ENCODE measurements at places on chromosomes 5 and 9.

- no peak for DNase-seq
These were observed 70.4 kb downstream of the GADD45G start for GRCh38 chr9:89675058-89675742.

- peak; percentile 43 for DNase-seq
These were observed 63.7 kb upstream of the IFNK start for GRCh38 chr9:27460226-27461023.

DNA sequence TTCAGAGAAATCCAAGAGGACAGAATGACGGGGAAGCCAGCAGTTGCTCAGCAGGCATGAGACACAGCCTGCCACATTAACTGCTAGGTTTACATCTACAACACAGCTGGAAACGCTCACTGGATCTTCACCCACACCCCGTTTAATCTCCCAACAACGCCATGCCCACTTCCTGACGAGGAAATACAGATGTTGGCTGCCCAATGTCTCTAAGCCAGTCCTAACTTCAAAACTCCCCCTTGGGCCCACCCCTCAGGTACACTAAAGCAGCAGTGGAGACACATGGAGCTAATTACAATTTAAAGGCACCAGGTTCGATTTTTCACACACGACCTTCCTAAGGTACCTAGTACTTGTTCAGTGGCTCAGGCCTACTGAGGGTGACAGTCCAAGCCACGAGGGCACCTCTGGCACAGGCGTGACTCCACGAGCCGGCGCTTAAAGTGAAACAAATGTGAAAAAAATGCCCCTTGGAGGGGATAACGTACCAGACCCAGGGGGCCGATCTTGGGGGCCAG lies 904 bp downstream of the RPL12 start:
- DNase-seq = no peak

- DNase-seq = peak; percentile 17
These were observed 1.4 kb upstream of the ENC1 start for GRCh38 chr5:74641735-74642542.

DNA sequence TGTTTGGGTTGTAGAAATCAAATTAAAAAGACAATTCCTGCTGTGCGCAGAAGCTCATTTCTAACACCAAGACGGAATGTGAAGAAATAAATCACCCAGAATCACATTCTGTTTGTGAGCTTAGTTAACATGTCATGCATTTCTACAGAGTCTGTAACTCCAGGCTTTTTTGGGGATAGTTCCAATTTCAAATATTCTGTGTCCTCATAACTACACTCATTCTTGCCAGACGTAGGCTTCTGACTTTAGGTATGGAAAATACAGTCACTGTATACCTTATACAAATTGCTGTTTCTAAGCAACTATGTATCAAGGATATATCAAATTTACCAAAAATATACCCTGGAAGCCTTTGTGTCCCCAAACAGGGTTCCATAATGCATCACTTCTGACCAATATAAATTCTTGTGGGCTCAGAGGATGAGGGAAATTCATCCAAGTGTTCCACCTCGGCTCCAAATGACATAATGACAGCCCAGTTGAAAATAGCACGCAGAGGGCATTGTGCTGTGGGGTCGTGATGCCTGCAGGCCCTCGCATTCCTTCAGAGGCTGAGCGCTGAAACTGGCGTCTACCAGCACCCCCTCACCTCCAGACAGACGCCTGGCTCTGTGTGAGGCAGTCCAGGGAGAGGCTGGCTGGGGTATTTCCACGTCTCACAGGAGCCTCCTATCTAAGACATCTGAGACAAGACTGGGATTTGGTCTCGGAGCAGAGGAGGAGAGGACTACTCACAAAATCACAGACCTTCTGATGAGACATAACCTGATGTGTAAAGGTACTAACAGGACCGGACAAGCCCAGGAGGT lies 79.8 kb downstream of the KLF4 start:
- no peak for DNase-seq

- DNase-seq = peak; percentile 51
These were observed 1.1 kb downstream of the FKBP15 start for GRCh38 chr9:113219969-113220368.

DNA sequence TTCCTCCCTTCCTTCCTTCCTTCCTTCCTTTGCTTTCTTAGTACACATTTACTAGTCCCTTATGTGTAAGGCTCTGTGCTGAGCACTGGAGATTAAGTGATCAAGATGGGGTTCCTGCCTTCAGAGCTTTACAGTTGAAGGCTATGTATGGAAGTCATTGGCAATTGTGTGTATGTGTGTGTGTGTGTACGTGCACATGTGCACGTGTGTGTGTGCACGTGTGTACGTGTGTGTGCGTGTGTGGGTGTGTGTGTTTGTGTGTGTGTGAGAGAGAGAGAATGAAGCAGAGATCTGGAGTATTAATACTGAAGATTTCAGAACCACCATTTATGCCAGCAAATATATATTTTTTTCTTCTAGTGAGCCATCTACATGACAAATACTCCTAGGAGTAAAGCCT lies 184.9 kb upstream of the NFIB start:
- no peak for DNase-seq

DNA sequence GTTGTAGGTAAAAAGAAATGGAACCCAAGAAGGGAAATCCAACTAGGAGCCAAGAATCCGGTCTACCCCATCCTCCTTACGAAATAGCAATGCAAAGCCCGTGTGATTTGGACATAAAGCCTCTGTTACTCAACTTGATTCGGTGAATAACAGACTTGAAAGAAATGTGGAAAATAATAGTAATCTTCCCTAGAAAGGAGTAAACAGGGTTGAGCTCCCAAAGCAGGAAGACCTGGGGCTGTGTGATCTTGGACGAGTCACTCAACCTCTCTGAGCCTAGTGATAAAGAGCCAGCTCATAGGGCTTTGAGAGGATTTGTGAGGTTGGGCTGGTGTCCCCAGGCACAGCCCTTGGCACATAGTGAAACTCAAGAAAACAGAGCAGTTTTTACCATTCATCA lies 42.7 kb upstream of the IL17B start:
- no peak for DNase-seq

DNA sequence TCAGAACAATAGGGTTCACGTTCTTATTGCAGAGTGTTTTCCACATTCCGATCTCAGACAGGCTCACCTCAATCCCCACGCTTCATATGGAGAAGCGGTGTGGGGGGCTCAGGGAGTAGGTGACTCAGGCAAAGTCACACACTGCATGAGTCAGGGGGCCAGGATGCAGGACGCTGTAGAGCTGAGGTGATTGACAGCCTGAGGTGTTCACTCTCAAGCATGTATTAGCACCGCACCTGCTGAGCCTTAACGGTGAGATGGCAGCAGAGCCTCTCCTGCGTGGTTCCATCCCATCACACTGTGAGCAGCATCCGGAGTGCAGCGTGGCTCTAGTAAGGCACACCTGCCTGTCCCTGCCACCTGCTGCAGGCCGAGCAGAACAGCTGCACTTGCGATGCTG lies 194.0 kb downstream of the IRX2 start:
- no peak for DNase-seq

DNA sequence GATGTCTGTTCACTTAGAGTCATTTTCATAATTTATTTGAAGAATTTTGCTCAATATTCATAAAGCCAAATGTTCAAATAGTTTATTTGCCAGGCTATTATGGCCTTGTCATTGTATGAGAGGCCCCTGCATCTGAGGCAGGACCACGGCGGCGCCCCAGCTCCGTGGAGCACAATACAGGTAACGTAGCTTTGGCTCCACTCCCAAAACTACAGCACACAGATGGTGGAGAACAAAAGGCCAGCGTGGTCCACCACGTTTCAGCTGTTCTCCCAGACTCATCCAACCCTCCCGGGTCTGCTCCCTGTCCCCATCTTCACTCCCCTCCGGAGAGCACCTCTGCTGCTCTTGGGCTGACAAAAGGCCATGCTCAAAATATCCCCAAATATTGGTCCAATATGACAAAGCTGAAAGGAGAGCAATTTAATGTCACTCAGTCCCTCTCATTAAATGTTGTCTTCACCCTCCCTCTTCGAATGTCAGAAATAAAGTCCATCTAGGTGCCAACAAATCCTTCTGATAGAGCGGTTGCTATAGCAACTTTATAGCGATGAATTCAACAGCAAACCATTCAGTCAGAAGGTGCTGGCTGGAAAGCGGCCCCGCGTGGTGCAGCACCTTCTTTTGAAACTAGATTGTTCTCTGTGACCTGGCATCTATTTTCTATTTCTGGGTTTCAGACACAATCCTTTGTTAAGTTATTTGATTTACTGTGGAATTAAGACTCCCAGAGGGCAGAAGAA lies 504.3 kb downstream of the ARHGEF28 start:
- no peak for DNase-seq

DNA sequence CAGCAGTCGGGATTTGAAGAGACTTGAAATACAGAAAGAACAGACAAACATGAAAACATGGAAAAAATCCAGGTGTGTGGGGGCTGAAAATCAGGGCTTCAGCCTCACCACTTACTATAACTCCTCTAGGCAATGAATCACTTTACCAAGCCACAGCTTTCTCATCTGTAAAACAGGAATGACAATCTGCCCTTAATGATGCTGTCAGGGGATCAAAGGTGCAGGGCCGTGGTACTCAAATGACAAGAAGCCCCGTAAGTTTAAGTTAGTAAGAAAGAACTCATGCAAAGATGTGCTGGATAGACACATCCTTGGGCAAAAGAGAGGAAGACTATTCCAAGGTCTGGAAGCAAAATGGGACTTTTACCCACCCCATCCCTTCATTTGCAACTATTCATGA lies 34.7 kb downstream of the FBXW2 start:
- no peak for DNase-seq

DNA sequence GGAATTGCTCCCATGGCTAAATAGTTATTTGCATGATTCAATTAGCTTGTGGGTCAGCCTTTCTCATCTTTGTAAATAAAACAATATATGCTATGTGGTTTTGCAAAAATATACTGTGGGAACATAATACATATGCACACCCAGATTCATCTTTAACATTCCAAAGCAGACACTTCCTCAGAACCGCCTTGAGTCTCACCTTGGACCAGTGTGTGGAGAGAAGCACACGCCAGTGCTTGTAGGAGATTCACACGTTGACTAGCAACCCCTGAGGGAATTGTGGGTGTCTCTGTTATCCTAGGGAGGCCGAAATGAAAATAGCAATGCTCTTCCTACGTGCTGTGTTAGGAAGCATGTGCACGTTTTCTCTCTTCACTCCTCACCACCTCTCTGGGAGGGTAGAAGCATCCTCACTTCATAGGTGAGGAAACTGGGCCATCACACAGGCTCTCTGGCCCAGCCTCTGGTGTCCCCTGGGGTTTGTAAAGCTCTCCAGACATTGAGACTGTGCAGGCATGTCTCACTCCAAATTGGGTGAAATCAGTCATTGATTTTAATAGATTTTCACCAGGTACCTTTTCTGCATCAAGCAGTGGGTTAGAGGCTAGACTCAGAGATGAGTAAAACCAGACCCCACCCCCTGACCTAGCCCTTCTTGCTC lies 221.7 kb downstream of the PBX3 start:
- no peak for DNase-seq

DNA sequence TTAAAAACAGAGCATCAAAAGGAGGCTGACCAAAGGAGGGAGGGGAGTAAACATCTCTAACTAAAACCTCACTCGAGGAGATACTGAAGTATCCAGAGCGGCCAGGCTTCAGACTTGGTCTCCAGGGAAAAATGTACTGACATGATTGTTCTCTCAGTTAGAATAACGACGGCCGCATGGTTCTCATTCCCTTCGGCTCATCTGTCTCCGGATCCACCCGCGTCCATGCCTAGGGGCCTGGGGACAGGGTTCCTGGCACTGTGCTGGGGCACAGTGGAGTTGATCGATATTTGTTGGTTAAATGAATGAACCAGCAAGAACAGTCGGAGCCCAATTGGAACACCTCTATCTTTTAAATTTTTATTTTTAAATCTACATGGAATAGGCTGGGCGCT lies 167.1 kb upstream of the PHYKPL start:
- no peak for DNase-seq

DNA sequence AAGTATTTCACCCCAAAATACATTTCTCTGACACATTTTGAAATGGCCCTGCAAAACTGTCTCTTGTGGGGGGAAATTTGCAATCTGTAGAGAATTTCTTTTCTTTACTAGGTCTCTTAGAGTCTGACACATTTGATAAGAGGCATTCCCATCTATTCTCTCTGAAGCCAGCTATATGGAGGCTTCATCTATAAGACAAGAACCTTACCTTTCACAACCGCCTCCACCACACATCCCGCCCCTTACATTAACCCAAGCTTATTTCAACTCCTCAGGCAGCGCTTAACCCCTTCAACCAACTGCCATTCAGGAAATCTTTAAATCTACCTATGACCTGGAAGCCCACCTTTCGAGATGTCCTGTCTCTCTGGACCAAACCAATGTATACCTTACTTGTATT lies 829.5 kb downstream of the TLE4 start:
- DNase-seq = no peak

GRCh38 chr5:135155616-135156214 lies 121.7 kb upstream of the PITX1 start:
- no peak for DNase-seq

DNA sequence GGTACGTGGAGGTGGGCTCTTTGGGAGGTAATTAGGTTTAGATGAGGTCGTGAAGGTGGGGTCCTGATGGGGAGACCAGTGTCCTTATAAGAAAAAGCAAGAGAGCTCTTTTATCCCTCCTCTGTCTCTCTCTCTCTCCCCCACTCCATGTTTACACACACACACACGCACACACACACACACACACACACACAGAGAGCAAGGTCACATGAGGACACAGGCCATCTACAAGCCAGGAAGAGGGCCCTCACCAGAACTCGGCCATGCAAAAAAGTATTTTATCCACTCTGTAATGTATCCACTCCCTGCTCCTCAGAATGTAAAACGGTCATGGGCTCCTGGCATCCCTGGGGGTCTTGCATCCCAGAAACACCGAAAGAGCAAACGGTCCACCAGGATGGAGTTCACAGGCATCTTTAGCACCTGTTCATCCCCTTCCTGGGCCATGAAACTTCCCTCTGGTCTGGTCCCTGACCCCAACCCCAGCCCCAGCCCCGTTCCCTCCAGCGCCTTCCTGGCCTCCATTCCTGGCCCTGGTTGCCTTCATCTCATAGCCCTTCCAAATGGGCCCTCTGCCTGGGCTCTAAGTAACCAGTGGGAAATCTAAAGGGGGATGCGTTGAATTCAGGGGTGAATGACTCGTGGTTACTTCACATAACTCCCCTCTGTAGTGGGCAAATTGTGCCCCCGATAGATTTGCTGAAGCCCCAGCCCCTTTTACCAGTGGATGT lies 88.8 kb downstream of the NSUN2 start:
- DNase-seq = no peak

DNA sequence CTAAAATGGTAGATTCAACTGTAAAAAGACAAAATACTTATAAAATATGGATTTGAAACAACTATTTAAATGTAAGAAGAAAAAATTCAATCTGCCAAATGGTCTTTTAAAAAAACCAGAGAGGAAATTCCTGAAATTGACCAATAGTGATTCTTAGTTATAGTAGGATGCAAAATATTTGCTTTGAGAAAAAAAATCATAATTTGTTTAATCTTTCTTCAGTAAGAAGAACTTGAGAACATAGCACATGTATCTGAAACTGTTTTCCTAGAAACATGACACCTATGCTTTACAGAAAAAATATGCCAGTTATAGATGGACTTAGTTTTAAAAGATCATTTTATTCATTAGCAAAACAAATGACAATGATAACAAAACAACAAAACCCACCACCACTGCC lies 186.9 kb upstream of the CD180 start:
- no peak for DNase-seq

Measured in stimulated activated naive B cell treated with anti-CD40 and anti-IgM and Interleukin-4, amounts not matched to agents 10 μg/mL and 1 μg/mL and 100 μg/mL, for 72 hours (primary cell).